ENCODE measurements at places on chromosomes 13 and 19.

DNA sequence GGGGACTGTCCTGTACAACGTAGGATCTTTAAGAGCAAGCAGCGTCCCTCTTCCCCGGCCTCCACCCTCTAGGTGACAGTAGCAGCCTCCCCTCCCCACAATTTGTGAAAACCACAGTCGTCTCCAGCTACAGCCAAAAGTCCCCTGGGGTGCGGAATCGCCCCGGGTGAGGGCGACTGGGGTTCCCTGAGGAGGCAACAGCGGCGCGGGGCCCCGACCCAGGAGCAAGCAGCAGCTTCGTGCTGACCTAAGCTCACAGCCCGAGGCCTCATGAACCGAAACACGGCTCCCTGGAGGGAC is 322 bp downstream of the ZNF558 start:
- no peak for DNase-seq

DNA sequence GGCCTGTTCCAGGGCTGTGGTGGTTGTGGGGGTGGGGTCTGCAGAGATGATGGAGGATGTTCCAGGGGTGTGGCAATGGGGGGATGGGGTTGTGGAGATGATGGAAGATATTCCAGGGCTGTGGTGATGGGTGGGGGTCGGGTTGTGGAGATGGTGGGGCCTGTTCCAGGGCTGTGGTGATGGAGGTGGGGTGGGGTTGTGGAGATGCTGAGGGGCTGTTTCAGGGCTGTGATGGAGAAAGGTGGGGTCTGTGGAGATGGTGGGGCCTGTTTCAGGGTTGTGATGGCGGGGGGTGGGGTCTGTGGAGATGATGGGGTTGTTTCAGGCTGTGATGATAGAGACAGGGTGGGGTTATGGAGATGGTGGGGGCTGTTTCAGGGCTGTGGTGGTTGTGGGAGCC is 62.0 kb downstream of the TEX29 start:
- no peak for DNase-seq

- no peak for DNase-seq
These were observed 12.0 kb upstream of the ZNF548 start for GRCh38 chr19:57377498-57378146.

DNA sequence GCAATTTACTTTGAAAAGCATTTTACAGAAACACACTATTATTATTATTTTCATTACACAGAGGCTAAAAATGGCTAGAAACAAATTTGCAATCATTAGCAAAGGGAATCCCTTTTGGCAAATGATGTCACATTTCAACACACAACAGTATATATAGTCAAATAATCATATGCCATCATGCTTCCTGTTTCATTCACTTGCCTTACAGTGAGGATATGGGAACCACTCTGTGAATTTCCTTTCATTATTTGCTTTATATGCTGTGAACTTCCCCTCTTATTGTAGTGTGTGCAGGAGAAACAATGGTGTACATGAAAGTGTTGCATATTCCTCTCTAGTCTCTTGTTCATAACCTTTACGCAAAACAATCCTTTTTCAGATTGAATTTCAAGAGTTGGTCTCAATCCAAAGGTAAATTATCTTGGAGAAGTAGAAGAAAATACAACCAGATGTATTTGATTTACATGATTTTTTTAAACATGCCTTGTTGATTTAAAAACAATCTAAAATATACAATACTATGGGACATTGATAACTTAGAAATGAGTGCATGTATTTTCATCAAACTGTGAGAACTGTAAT is 657.3 kb downstream of the EFNB2 start:
- DNase-seq, result no peak

GRCh38 chr13:101708115-101708514 is 255.6 kb downstream of the ITGBL1 start:
- no peak for DNase-seq

DNA sequence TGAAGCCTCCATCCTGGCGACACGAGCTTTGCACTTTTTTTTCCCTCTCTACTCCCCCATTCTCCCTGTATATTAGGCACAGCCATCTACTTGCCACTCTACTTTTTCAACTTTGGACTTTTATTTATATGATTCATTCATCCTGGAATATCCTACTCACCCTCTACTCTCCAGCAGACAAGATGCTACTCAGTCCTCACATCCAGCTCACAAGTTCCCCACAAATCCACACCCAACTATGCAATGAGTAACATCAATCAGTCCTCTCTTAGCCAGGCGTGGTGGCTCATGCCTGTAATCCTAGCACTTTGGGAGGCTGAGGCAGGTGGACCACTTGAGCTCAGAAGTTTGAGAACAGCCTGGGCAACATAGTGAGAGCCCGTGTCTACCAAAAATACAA is 23.9 kb upstream of the URAD start:
- no peak for DNase-seq

DNA sequence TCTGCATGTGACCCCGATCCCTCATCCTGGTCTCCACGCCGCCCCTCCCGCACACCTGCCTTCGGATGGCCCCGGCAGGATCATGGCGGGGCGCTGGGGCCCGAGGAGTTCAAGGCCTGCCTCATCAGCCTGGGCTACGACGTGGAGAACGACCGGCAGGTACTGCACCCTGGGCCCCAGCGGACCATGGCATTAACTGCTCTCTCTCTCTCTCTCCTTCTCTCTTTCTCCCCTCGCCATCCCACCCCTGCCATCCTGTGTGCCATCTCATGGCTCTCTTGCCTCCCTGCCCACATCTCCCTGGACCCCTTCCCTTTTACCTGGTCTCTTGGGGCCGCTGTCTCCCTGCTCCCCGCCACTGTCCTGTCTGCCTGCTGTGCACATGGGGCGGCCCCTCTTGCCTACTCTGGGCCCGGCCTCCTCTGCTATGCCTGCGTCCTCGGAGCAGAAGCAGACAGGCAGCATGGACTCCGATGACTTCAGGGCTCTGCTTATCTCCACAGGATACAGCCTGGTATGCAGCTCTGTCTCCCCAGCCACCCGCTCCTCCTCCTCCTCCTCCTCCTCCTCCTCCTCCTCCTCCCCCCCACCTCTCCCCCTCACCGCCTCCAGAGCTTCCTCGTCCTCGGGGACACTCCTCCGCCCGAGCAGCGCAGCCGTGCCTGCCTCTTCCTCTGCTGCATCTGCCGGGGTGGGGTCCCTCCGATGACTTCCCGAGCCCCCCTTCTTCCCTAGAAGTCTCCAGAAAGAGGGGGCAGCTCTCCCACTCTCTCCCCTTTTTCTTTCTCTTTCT is 16.2 kb downstream of the CAPN12 start:
- DNase-seq, result no peak

DNA sequence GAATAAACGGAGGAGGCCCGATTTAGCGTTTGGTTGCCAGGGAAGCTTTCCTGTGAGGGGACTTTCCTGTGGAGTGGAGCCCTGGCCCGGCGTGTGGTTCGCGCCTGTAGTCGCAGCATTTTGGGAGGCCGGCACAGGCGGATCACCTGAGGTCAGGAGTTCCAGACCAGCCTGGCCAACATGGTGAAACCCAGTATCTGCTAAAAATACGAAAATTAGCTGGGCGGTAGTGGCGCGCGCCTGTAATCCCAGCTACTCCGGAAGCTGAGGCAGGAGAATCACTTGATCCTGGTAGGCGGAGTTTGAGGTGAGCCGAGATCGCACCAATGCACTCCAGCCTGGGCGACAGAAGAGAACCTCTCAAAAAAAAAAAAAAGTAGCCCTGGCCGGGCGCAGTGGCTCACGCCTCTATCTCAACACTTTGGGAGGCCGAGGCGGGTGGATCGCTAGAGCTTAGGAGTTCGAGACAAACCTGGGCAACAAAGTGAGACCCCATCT is 6.9 kb downstream of the KANK3 start:
- DNase-seq, result no peak

DNA sequence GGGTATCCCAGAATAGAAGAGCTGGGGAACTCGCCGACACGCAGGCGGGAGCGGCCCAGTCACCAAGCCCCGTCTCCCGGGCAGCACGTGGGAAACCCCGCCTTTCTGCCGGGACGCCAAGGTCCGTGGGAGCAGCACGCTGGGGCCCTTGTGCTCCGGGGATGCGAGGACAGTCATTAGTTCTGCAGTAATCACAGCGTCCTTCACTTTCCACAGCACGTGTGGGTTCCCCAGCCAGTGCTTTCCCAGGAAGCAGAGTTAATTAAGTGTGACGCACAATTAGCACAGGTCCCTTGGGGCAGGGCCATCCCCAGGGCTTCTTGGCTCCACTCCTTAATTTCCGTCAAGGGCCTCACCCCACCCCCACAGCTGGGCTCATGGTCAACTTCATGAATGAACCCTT is 64.3 kb upstream of the C13orf46 start:
- DNase-seq, result no peak

- DNase-seq, result no peak
These were observed 1494.9 kb upstream of the MIR17HG start for GRCh38 chr13:89852570-89852969.

Measured in hindlimb muscle (tissue), 1 donor.